Omental fat pad (tissue), 4 donors: ENCODE measurements at places on chromosomes 3 and 15. TPM values are rescaled to one million over a fixed set of nuclear protein-coding genes. Genes with fewer than 3 reads are reported as not detected.

- DNase-seq: no peak
Observed at GRCh38 chr3:156527060-156527459, 27.9 kb downstream of the SSR3 start.

- no peak for DNase-seq
Observed at GRCh38 chr3:154430014-154430413, at the start of gene GPR149. Gene GPR149, minus strand, starts transcription at chr3:154430190. Its CDS starts 575 bp downstream, at chr3:154429615.

The LYZL4 gene
- not detected for total RNA-seq

DNA sequence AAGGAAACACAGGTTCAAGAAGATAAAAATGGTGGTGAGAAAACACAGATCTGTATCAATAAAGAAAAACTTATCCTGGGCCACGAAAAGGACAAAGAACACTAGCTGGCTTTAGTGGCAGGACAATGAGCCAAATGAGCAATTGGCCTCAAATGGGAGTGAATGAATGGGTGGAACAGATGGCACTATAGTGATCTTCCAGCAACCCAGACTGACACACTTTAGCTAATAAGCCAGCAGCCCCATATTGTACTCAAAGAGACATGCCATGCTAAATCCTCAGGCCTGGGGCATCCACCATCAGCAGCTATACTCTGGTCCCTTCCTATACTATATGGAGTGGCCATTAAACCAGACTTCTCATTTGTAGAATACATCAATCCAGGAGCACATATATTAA lies 60.0 kb upstream of the GADL1 start:
- no peak for DNase-seq

DNA sequence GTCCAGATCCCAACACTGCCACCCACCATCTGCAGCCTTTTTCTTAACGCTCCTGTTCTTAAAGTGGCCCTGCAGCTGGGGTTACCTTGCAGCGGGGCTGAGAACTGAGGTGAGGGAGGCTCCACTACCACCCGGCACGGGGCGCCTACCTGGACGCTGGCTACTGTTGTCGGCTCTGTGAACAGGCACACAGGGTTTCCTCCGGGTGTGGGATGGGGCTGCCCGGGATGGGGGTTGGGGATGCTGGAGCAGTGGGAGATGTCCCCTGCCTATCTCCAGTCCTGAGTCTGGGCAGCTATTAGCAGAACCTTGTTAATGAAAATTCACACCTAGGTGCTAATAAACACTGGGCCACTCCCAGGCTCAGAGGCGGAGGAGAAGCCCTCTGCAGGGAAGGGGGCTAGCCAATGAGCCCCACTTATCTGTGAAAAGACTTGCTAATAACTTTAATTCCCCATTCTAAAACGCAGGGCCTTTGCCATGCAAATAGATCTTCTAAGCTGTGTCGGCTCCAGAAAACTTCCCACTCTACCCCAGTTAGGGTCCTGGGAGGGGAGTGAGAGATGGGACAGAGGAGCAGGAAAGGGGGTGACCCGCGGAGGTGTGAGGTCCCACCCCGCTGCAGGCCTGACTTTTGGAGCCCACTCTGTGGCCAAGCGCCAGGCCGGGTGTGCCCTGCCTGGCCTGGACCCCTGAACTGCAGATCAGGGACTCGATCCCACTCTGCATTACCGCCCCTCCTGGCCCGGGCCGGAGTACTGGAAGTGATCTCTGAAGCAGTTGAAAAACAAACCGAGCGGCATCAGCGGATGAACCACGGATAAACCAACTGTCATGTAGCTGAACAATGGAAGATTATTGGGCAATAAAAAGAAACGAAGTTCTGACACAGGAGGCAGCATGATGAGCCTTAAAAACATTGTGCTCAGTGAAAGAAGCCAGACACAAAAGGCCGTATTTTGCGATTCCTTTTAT lies 3.1 kb downstream of the MESP1 start:
- DNase-seq: no peak

DNA sequence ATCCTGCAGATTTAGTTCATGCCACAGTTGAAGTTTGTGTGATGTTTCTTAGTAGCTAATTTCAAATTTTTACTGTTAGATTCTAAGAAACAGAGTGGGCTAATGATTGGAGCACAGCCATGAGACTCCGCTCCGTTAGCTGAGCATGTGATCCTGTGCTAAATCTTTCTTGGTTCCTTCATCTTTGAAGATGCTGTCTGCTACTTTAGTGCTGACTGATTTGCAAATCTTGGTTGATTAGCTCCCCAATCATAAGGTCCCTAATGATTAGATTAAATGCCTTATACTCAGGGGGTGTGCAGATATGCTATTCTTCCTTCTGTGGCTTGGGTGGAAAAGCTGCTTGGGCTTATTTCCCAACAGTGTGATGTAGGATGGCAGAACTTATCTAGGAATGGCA lies 129.5 kb upstream of the ZBED2 start:
- DNase-seq: no peak

DNA sequence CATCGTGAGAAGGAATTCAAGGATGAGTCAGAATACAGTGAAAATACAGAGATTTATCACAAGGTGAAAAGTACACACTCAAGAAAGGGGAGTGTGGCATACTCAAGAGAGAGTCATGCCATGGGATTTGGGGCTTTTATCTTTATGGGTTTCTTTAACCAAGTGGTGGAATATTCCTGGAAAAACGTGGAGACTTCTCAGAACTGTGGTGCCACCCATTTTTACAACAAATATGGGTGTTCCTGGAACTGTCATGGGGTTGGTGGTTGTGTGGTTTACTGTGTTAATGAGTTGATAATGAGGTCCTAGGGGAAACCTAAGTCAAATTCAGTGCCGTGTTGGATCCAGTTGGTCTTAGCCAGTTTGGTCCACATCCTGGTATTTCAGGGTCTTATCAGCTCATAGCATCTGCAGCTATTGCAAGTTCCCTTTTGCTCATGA lies 497.2 kb downstream of the GABRG3 start:
- no peak for DNase-seq

The XXYLT1 gene
- total RNA-seq: 6.0 TPM

- no peak for DNase-seq
Observed at GRCh38 chr15:59335207-59335786, 37.4 kb downstream of the MYO1E start.

The OR5H14 gene
- not detected for total RNA-seq
